Activated B cell treated with CpG ODN at 0.5 μM for 24 hours (primary cell): ENCODE measurements at places on chromosomes 4 and X.
A peak's percentile ranks its signal among the peaks of the same experiment; 100 is the strongest.

DNA sequence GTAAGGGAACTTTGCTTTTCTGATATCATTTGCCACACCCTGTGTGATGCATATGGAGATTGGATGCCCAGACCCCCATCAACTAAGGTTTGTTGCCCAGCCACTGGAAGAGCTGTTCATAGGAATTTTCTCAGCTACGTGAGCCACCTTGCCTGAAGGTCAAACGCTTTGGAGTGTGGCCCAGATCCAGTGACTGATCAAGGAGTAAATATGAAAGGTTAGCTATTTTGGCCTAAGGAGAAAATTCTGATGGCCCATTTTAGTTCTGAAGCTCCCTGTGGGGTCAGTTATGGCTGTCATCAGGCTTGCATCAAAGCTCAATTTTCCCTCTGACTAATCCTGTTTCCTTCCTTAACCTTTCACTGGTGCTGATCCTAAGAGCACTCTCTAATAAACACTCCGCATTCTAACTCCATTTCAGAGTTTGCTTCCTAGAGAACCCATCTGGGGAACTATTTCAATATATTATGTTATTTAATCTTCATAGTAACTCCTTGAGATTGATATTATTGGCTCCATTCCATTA lies 407.7 kb downstream of the SPRY1 start:
- no peak for DNase-seq

GRCh38 chr4:4480205-4480604 lies 61.6 kb downstream of the STX18 start:
- no peak for DNase-seq

- DNase-seq: no peak
Observed at GRCh38 chr4:33959519-33959918, 2284.8 kb downstream of the ARAP2 start.

DNA sequence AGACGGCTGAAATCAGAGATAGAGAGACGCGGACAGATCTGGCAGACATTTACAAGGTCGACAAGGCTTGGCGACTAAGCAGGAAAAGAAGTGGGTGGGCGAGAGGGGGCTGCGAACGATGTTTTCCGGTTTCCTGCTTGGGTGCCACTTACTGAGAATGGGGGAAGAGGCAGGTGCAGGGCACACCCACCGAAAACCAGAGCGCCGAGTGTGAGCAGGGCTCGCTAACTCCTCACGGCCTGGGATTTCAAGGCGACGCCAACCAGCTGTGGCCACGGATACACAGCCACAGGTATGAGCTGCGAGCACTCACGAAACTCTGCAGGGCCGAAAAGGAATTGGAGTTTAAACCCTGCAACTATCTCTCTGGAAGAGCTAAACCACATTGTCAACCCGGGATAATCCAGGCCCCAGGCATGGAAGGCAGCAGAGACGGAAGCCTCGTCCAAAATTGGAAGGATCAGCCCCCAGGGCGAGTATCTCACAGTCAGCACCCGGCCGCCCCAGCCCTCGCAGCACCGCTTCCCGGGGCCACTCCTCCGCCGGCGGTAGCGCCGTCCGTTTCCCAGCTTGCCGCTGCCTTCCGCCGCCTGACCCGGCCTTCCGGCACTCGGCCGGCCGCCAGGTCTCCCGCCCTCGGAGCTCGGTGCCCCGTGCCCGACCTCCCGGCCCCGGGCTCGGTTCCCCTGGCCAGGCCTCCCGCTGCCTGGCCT lies 778 bp downstream of the CASP3 start:
- DNase-seq: peak; percentile 37

DNA sequence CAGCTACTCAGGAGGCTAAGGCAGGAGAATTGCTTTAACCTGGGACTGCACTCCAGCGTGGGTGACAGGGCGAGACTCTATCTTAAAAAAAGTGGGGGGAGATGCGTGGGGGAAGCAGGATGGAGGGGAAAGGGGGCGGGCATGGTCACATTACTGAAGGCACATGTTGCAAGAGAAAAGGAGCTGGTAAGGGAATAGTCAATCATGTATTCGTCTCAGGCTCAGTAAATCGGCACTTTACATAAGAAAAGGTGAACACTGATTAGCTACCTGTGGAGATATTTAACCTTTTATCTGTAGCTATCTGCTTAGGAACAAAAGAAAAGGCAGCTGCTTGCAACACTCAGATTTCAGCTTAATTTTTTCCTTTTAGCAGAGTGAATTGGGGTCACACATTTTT lies 132.5 kb downstream of the PLS3 start:
- DNase-seq: no peak

- no peak for DNase-seq
Observed at GRCh38 chr4:22986262-22986661, 293.5 kb downstream of the GBA3 start.

GRCh38 chr4:102612210-102612609 lies 111.1 kb downstream of the NFKB1 start:
- DNase-seq: no peak

DNA sequence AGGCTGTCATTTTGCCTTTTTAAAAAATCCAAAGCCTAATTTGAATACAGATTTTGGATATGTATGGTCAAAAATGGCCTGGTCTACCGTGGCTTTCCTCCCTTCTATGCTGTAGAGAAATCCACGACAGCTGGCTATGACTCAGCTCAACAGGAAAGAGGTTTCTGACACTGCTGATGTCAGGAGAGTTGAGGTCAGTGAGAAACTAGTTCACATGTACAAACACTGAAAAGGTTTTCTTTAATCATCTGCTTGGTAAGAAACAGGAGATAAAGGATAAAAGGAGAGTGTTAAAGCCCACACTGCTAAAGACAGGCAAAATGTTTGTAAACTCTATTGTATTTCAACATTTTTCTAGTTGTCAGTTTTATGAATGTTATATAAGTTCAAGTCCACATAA lies 113.9 kb downstream of the NYX start:
- DNase-seq: no peak

DNA sequence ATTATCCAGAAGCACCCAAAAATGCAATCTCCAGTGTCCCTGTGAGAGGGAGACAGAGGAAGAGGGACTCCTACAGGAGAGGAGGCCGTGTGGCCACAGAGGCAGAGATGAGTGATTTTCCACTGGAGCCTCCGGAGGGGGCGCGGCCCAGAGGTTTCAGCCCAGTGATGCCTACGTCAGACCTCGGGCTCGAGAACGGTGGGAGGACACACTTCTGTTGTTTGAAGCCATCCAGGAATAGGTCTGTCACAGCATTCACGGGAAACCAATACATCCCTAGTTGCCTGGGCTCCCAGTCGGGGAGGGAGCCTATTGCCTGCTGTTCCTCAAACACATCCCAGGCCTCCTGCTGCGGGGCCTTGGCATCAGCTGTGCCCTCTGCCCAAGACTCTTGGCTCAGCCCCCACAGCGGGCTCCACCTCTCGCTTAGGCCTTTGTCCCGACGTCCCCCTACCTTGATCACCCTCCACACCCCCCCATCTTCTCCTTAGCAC lies 39.2 kb upstream of the HMX1 start:
- no peak for DNase-seq

DNA sequence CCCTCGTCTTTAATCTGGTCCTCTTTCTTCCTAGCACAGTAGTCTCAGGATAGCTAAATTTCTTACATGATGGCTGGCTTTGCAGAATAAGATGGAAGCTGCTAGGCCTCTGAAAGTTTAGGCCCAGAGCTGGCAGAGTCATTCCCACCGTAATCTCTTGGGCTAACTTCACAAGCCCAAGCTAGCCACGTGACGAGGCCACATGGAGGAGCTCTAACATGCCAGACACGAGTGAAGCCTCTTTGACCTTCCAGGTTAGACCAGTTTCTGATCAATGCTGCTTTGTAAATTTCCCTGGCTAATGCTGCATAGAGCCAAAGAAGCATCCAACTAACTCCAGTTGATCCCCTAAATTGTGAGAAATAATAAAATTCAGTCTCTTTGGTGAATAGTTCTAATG lies 9.5 kb upstream of the CENPE start:
- no peak for DNase-seq
